Activated T-cell treated with anti-CD3 and anti-CD28 coated beads for 48 hours (primary cell): ENCODE measurements at places on chromosomes 11 and 22.
A peak's percentile ranks its signal among the peaks of the same experiment; 100 is the strongest.

- peak; percentile 16 for DNase-seq
Measured at GRCh38 chr11:130162733-130163132, 3.2 kb downstream of the ST14 start.

DNA sequence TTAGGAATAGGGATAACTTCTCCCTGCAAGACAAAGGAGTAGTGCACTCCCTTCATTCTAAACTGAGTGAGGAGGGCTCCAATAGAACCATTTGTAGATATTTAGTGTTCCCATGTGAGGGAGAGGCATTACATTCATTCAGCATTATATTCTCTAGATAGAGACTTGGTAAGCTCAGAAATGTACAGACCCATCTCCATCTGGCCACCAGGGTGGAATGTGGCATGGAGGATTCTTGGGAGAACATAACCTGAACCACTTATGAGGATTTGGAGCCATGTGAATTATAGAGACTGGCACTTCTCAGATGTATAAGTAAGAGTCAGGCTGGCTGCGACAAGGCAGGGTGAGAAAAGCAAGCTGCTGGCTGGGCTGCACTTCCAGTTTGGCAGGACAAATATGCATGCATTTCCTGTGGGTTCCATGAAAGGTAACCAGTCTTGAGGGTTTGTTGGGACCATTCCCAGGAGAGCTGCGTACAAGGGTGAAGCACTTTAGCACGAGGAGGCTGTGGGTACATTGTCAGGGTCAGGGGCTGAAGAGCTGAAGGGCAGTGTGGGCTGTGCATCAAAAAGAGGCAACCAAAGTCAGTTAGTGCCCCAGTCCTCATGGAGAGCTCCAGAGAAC lies 9.2 kb downstream of the RRP8 start:
- DNase-seq, result no peak

GRCh38 chr11:84412862-84413261 lies 1126.7 kb upstream of the CCDC90B start:
- no peak for DNase-seq

GRCh38 chr11:63001456-63001855 lies 14.2 kb downstream of the SLC22A8 start:
- no peak for DNase-seq

DNA sequence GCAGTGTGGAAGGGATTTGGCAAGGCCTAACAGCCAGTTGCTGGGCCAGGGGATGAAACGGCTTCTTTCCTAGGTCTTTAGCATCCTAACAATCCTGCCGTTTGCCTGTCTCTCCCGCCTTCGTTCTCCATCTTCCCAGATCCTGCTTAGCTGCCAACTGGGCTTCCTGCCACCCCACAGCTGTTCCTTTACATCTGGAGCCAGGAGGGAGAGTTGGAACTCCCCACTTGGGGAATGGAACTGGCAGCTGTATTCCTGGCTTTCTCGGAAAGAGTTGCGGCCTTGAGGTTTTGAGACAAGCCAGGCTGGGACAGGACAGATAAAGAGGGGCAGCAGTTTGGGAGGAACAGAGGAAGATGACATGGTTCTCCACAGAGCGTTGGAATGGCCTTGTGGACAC lies 59.6 kb downstream of the ST3GAL4 start:
- no peak for DNase-seq
